ENCODE measurements at places on chromosomes 4 and X.

GRCh38 chrX:118698516-118699170, 28.8 kb upstream of the IL13RA1 start:
- DNase-seq: no peak

DNA sequence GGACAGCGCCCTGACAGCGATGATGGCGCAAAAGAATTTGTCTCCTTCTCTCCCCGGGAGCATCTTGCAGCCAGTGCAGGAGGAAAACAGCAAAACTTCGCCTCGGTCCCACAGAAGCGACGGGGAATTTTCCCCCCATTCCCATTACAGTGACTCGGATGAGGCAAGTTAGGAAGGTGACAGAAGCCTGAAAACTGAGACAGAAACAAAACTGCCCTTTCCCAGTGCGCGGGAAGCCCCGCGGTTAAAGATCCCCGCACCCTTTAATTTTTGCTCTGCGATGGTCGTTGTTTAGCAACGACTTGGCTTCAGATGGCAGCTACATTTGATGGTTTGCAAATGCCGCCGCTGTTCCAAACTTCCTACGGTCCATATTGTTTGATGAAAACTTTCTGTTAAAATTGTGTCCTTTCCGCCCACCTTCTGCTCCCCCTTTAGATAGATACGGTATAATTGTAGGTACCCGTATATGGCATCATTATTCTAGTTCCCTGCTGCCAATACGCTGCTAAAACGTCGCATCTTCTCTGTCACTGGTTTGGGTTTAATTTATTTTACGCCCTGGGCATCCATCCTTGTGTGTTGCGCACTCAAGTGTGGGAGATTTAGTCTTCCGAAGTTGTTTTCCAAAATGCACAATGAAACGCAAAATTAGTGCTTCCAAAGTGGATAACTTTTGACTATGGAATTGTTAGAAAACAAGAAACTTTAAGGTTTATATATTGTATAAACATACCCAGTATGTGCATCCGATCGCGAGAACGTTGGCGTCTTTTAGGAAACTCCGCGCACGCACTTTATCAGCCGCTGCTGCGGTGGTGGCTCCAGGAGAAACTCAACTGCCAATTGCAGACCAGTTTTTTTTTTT, 1.5 kb downstream of the ATOH1 start:
- no peak for DNase-seq

DNA sequence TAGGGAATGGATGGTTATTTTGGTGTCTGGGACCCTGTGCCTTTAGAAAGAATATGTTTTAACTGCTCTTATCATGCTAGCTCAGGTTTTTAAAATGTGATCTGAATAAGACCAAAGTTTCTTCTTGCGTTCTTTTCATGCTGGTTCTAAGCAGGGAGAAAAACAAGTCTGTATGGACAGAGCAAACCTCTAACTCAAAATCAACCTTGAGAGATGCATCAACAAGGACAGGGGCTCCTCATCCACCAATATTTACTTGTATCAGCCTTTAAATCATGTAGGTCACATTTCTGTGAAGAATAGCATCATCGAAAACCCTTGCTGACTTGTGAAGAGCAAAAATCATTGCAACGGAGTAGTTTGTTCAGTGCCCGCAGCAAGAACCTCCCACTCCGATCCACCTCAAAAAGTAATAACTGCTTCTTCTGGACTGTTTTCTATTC, 1.2 kb downstream of the ATP10D start:
- no peak for DNase-seq

GRCh38 chr4:150582146-150582872, at the start of gene MAB21L2:
Gene MAB21L2 (plus strand): TSS chr4:150582151. CDS start chr4:150583030, 879 bp downstream.
- no peak for DNase-seq

- no peak for DNase-seq
These were observed 188.1 kb downstream of the QDPR start for GRCh38 chr4:17323554-17324385.

DNA sequence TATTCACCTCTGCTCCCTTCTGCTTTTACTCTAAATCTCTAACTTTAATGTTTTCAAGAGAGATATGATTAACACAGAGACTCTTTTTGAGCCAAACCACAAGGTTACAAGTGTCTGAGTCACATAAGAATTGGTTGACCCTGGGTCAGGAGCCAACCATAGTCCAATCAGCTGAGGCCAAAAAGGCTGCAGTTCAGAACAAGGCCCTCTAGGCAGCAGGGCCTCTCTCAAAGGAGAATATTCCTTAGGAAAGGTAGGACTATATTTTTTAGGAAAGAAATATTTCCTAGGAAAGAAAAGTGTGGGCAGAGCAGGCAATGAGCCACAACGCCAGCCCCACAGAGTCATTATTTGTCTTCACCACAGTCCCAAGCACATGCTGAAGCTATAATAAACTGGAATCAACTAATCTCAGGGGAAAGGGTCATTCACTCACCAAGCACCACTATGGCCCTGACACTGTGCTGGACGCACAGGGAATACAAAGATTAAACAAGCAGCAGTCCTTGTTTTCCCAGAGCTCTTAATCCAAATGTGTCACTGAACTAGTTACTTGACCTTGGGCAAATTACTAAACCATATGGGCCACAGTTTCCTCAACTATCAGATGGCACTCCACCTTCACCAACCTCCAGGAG, 2.2 kb downstream of the ATP8A1 start:
- DNase-seq: peak; percentile 70

GRCh38 chr4:73505567-73505966, 24.0 kb downstream of the AFM start:
- no peak for DNase-seq

- DNase-seq: no peak
These were observed 315.6 kb downstream of the ARHGAP24 start for GRCh38 chr4:85790582-85790981.

DNA sequence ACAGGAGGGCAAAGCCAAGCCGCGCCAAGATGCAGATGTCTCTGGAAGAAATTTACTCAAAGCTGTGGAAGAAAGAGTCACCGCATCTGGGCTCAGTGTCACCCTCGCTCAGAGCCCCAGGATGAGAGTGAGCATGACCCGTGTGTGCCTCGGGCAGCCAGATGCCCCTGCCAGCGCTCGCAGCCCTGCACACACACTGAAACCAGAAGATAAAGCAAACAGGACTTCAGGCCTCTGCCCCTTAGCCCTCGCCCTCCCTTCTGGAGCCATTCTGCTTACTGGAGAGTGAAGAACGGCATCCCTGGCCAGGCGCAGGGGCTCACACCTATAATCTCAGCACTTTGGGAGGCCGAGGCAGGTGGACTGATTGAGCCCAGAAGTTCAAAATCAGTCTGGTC, 103.0 kb downstream of the IRF2 start:
- DNase-seq: no peak

GRCh38 chr4:109414938-109415337, 18.7 kb upstream of the SEC24B start:
- no peak for DNase-seq

GRCh38 chrX:132837967-132838366, 120.5 kb downstream of the HS6ST2 start:
- DNase-seq: no peak

GRCh38 chr4:47752214-47752613, 85.7 kb downstream of the CORIN start:
- DNase-seq: no peak

GRCh38 chr4:21768349-21769310, 179.9 kb downstream of the KCNIP4 start:
- no peak for DNase-seq

GRCh38 chr4:105637408-105638176, 70.9 kb downstream of the INTS12 start:
- no peak for DNase-seq

DNA sequence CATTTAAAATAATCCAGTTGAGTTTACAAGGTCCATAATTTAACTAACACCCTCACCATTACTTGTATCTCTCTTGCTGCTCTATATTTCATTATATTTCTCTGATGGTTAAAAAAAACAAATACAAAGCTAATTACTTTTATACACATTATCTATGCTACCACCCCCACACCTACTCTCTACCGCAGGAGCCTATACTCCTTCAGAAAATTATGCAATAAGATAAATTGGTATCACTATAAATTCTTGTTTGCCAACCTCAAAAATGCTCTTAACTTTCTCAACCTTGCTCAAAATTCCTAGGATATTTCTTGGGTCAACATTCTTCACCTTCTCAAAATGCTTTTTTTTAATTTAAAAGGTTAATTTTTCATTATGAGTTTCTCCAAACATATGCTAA, 282.7 kb downstream of the KCTD8 start:
- DNase-seq: no peak

Measured in upper lobe of left lung (tissue), 6 donors.